ENCODE measurements at places on chromosomes 2 and 18.

DNA sequence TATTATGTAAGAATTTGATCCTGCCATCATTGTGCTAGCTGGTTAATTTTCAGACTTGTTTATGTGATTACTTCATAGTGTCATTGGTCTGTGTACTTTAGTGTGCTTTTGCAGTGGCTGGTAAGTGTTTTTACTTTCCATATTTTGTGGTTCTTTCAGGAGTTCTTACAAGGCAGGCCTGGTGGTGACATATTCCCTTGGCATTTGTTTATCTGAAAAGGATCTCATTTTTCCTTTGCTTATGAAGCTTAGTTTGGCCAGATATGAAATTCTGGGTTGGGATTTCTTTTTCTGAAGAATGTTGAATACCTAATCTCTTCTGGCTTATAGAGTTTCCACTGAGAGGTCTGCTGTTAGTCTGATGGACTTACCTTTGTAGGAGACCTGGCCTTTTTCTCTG, 72.8 kb upstream of the MC4R start:
- no peak for DNase-seq

- DNase-seq = no peak
Observed at GRCh38 chr2:14855751-14856150, 223.2 kb downstream of the LRATD1 start.

GRCh38 chr18:27921392-27921791, 255.5 kb downstream of the CDH2 start:
- no peak for DNase-seq

DNA sequence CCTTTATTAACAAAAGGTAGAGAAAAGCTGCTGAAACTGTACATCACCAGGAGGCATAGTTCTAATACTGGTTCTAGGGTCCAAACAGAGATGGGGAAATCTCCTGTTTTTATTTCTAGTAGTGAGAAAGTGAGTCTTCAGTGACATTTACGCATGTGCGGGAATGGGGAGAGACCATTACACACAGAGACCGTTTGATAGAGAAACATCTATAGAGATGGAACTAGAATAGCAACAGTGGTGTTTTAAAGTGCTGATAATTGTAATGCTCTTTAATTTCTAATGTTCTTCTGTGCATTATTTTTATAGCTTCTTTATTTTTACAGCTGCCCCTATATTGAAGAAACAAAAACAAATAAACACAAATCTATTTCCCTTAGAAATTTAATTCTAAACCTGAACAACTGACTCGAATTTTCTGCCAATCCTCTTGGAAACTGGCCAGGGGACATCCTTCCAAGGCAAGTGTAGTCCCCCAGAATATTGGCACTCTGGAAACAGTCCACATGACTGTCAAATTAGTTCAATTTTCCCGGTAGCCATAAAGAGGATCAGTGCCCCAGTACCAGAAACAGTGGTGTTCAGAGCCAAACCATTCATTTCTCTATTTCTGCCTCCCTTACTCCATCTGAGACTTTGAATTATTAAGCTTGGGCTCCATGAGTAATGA, 260.9 kb downstream of the ICOS start:
- no peak for DNase-seq

- no peak for DNase-seq
Observed at GRCh38 chr18:51236225-51236624, 38.7 kb upstream of the MEX3C start.

GRCh38 chr2:118823633-118824032, 23.8 kb downstream of the EN1 start:
- no peak for DNase-seq

DNA sequence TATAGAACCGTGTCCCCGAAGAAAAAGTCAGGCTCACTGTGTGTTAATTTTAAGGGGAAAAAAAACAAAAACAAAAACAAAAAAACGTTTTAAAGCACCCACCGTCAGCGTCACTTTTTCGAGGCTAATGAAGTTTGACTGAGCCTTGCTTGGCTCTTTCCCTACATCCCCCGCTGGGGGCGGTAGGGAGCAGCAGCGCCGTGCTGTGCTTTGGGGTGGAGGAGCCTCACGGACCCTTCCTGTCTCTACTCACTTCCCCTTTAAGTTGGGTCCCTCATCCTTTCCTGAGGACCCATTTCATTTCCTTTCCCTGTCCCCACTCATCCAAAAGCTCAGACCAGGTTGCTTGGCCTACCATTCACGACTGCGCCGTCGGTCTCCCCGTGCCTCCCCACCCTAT, 82.8 kb upstream of the RPL31 start:
- no peak for DNase-seq

Data from stimulated activated CD4-positive, alpha-beta T cell treated with anti-CD3 and anti-CD28 coated beads, Interleukin-4, amount 100 ng/mL, for 1 hour (primary cell).